IPS DF 19.7 (cell line): ENCODE measurements at places on chromosomes 2 and 18.

- DNase-seq, result no peak
Observed at GRCh38 chr18:62226047-62226446, 39.0 kb downstream of the RELCH start.

DNA sequence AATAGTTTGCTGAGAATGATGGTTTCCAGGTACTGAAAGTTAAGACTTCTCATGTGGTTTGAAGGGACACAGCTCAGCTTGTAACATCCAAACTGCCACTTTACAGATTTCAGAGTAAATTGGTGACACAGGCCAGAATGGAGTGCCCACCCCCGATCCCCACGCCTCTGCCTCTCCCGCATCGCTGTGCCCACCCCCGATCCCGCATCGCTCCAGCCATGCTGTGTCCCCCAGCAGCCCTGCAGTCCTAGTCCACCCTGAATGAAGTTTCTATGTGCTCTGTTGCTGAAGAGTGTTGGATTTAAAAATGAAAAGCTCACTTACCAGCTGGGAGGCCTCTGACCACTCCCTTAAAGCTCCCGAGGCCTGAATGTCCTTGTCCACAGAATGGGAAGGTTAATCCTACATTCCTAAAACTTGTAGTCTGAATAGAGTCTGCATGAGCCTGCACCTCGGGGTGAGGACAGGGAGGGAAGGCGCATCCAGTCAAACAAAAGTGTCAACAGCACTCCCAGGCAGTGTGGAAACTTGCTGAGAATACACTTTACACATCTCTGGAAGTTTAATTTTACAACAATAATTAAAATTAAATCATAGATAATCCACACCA, 176.4 kb upstream of the ID2 start:
- DNase-seq, result no peak

DNA sequence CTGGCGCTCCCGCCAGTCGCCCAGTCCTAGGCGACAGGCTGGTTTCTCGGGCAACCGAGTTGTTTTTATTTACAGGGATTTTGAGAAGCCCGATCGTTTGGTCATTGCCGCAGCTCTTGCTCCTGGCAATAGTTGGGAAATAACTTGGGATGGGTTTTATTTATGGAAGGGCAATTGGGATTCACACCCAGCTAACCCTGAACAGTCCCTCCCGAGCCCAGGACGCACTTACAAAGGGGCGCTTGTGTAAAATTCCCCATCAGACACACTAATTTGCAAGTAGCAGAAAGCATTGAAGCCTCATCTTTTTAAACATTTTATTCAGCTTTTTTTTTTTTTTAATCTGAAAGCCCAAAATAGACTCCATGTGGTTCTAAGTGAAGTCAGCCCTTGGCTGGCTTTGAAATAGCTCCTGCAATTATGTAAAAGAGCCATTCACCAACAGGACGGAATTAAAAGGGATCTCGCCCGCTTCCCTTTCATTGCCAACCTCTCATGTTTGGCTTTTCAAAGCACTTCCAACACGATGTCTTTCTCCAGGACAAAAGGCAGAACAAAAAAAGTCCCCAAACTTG, 3.6 kb upstream of the GBX2 start:
- DNase-seq, result no peak

- DNase-seq, result no peak
Observed at GRCh38 chr18:59155153-59155552, 15.5 kb downstream of the SEC11C start.

DNA sequence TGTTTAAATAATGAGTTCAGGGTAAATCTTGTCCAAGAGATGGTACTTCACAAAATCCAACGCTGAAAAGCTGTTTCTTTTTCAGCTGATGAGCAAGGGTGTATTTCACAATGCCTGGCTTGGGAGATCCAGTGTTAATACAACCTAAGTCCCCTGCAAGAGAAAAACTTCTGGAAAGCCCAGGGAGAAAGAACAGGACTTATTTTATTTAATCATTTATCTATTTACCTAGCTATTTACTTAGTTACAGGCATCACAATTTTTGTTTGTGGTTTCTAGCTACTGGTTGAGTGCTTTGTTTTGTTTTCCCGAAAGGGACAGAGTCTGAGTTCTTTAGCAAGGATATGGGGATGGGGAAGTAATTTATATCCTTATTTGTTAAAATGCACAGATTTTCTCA, 598.2 kb upstream of the SYT4 start:
- DNase-seq, result no peak
